ENCODE measurements at places on chromosomes 11 and 22.
A peak's percentile ranks its signal among the peaks of the same experiment; 100 is the strongest.

DNA sequence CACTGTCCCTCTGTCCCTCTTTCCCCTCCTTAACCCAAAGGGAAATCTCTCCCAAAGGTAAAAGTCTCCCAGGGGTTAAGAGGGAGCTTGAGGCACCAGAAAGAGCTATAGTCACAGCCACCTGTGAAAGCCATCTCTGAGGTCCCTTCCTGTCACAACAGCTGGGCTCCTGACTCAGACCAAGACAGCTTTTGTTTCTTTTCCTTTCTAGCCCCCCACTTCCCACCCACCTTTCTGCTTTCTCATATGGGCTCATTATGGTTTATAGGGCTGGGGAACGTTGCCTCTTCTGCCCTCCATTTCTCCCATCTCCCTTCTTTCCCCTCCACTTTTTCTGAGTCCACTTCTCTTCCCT, 19.1 kb downstream of the MIF start:
- no peak for DNase-seq

DNA sequence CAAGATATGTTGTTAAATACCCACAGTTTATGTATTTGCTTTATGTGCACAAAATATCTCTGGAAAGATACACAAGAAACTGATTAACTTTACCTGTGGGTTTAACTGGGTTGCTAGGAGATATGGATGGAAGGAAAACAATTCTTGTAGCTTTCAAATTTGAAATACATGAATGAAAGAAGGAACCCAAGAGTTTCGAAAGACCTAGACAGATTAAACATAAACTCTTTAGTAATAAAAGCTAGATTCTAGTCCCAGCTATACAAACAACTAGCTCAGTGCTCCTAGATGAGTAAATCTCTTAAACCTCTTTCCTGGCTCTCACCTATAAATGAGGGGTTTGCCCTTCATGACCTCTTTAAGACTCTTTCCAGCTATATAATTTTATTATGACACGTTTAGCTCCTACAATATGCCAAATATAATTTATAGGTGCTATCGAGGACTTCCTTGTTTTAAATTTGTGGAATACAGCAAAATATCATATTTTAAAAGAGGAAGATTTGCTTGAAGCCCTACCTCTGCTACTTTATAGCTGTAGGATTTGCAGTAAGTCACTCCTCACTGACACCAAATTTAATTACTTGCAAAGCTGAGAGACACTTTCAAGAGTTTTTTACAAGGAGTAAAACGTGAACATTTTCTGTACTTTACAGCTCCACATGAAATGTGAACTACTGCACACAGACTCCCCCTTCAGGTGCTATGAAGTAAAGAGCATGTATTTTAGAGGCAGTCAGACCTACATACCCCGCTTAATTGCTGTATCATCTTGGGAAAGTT, 50.7 kb downstream of the RRAS2 start:
- no peak for DNase-seq

GRCh38 chr11:120747850-120748814, 236.6 kb downstream of the GRIK4 start:
- DNase-seq: no peak

GRCh38 chr22:29803190-29803589, 34.9 kb downstream of the ASCC2 start:
- DNase-seq: no peak

DNA sequence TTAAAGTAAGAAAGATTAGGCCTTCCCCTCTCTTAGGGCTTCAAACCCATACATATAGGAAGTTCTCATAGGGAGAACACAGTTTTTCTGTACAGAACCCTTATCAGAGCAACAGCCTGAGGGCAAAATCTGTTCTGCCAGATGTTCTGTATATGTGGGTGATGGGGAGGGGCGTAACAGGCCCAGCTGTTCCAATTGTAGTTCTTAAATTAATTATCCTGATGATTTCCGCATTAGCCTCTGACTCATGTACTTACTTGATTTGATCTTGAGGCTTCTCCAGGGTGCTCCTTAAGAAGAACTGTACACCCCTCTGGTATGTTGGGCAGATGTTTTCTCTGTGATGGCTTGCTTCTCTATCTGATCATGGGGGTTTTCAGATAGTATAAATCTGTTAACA, 123.1 kb upstream of the C11orf87 start:
- no peak for DNase-seq

DNA sequence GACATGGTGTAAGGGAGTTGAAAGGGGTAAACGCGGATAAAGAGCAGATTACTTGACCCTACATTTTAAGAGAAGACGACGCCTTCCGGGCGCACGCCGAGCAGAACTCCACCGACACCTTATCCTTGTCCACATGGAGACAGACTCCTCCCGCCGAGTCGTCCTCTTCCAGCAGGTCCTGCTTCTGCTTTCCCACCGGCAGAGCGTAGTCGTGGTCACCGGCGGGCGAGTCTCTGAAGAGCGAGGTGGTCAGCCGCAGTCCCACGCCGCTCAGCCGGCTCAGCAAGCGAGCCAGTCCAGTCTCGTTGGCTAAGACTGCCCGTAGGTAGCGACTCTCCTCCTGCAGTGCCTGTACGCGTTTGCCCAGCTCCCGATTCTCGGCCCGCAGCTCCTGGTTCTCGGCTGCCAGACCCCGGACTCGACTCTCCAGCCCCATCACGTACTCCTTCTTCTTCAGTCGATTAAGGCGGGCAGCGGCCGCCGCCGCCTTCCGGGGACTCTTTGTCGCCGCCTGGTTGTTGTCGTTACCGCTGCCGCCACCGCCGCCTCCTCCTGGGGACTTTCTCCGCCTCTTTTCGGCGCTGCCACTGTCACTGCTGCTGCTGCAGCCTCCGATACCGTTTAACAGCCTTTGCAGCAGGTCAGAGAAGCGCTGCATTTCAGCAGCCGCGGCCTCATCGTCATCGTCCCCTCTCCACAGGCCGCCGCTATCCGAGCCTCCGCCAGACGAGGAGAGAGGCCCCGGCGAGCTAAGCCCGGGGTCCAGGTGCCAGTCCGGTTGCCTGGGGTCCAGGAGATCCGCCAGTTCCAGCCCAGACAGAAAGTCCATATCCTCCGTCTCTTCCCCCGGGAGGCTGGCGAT, 945 bp downstream of the CREBZF start:
- DNase-seq: peak; percentile 81

DNA sequence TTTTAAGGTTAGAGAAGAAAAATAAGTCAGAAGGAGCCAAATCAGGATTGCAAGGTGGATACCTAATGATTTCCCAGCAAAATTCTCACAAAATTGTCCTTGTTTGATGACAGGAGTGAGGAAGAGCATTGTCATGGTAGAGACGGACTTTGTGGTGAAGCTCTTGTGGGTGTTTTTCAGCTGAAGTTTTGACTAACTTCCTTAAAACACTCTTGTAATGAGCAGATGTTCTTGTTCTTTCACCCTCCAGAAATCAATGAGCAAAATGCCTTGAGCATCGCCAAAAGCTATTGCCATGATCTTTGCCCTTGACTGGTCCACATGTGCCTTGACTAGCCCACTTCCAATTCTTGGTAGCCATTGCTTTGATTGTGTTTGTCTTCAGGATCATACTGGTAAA, 20.0 kb downstream of the CALCB start:
- DNase-seq: no peak

GRCh38 chr11:30447058-30447640, 124.2 kb downstream of the ARL14EP start:
- no peak for DNase-seq

DNA sequence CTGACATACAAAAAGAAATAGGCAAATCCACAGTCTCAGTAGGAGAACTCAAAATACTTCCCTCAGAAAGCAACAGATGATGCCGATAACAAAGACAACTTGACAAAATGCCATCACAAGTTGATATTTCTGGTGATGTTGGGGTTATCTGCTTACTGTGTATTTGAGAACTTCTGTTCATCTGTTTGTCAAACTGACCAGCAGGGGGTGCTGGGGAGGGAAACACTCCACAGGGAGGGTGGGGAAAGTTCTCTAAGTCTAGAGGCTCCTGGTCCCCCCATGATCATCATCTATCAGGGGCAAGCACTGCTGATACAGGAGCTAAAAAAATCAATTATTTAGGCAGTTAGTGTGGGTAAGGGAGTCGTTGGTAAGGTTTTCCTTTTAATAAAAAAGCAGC, 19.2 kb downstream of the GLYATL1 start:
- no peak for DNase-seq

DNA sequence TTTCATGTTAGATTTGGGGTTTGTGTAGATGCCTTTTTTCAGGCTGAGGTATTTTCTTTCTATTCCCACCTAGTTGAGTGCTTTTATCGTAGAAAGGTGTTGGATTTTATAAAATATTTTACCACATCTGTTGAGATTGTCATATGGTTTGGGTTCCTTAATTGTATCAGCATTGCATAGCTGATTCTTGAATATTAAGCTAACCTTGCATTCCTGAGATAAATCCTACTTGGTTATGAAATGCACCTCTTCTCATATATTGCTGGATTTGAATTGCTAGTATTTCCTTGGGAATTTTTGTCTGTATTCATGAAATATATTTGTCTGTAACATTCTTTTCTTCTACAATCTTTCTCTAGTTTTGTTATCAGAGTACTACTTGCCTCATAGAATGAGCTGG, 10.1 kb downstream of the XKR3 start:
- no peak for DNase-seq

GRCh38 chr11:2298795-2299761, 2.6 kb downstream of the C11orf21 start:
- DNase-seq: no peak

DNA sequence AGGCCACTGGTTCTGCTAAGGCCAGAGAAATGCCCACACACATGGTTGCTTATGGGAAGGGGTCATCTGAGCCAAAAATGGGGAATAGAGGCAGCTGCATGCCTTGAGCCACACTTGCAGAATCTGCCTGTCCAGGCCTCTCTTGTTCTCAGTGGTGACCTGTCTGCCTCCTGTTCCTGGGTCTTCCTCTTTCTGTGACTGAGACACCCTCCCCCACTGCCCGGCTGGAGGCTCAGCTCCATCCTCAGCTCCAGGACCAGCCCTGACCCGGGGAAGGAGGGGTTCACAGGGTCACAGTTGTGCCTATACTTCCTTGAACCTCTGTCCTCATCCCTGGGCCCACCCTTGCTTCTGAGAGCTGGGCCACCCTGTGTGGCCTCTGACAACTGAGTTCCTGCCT, 52.3 kb downstream of the CSF2RB start:
- DNase-seq: no peak

- DNase-seq: no peak
These were observed 2.1 kb upstream of the CCDC81 start for GRCh38 chr11:86372586-86372985.

DNA sequence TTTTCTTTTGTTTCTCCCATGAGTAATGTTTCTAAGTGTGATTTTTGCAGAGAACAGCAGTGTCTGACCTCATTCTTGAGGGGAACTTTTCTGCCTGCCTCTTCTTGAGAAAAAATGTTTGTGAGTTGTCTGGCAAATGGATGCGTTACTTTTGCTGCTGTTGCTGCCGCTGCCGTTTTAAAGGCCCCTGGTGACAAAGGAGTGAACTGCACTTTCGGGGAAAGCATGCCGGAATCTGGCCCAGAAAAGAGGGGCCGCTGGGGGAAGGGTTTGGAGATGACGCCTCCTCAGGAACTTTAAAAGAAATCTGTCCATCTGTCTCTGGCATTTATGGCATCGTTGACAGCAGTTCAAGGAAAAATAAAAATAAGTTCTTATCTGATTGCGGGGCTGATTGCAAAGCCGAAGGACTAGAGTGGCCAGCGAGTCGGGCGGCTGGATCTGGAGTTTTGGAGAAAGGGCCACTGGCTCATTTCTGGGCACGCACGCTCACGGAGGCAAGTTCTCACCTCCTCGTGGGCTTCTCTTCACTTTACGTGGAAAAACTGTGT, 16.5 kb downstream of the ZBTB16 start:
- no peak for DNase-seq

DNA sequence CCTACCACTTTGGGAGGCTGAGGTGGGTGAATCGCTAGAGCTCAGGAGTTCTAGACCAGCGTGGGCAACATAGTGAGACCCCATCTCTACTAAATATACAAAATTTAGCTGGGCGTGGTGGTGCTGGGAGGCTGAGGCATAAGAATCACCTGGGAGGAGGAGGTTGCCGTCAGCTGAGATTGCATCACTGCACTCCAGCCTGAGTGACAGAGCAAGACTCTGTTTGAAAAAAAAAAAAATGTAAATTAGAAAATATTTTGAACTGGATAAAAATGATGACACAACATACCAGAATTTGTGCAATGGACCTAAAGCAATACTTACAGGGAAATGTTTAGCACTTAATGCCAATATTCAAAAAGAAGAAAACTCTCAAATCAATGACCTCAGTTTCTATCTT, 46.4 kb downstream of the ATG16L2 start:
- DNase-seq: no peak

DNA sequence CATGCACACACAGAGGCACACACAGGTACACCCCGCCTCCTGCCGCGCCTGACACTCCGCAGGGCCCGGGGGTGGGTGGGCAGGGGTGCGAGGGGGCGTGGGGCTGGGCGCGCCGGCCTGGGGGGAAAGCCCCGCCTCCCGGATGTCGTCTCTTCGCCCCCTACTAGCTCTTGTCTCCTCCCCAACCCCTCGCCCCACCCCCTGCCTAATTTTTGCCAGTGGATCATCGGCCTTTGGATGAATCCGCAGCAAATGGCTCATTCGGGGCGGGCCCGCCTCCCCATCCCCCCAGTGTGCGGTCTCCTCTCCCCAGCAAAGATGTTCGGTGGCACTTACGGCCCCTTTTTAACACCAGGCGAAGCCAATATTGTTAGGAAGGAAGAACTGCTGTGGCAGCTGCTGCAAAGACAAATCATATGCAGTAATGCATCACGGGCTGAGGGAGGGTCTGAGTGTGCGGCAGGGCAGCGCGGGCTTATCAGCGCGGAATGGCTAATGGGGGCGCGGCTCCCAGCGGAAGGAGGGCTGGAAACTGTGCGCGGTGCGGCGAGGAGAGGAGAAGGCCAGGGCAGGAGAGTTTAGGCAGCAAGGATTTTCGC, 13.4 kb upstream of the NECTIN1 start:
- DNase-seq: no peak

DNA sequence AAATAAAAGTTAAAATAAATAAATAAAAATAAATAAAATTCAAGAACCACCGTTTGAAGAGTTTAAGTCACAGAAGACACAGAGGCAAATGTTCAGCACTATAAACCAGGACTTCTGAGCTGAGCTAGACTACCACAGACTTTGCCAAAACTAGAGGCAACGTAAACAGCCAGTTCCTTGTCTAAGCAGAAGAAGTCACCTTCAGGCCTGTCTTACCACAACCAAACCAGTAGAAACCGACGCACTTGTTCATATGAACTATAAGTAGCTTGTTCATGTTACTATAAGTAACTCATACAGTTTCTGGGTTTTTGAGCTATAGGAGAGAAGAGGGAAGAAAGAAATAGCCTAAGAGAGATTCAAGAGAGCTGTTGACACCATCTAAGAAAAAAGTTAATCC, 48.3 kb downstream of the NNMT start:
- DNase-seq: no peak

- no peak for DNase-seq
These were observed 1.4 kb upstream of the TP53I11 start for GRCh38 chr11:44952082-44952481.

DNA sequence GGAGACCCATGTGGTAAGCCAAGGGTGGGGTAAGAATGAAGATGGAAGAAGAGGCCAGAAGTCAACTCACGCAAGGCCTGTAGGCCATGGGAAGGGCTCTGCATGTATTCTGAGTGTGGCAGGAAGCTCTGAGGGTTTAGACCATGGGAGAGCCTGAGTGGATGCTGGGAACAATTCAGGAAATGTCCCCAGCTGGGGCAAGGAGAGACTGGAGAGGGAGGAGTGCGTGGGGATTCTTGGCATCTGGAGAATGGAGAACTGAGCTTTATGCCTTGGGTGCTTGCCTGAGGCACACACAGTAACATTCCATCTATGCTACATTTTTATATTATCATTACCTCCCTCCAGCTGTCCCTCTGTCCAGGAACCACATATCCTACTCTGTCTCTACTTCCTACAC, 50.4 kb upstream of the CD82 start:
- DNase-seq: no peak

Measured in putamen (tissue), 1 donor.